IMR-90 (cell line): ENCODE measurements at places on chromosomes 13 and 19. TPM values are rescaled to one million over a fixed set of nuclear protein-coding genes. Genes with fewer than 3 reads are reported as not detected.

- no peak for DNase-seq
Observed at GRCh38 chr19:30739394-30739793, 367.2 kb downstream of the ZNF536 start.

- DNase-seq: no peak
Observed at GRCh38 chr13:35131471-35131870, 189.4 kb downstream of the NBEA start.

GRCh38 chr13:81714513-81714912 lies 1373.6 kb upstream of the SPRY2 start:
- no peak for DNase-seq

GRCh38 chr19:38168637-38169036 lies 55.4 kb downstream of the DPF1 start:
- DNase-seq: no peak

DNA sequence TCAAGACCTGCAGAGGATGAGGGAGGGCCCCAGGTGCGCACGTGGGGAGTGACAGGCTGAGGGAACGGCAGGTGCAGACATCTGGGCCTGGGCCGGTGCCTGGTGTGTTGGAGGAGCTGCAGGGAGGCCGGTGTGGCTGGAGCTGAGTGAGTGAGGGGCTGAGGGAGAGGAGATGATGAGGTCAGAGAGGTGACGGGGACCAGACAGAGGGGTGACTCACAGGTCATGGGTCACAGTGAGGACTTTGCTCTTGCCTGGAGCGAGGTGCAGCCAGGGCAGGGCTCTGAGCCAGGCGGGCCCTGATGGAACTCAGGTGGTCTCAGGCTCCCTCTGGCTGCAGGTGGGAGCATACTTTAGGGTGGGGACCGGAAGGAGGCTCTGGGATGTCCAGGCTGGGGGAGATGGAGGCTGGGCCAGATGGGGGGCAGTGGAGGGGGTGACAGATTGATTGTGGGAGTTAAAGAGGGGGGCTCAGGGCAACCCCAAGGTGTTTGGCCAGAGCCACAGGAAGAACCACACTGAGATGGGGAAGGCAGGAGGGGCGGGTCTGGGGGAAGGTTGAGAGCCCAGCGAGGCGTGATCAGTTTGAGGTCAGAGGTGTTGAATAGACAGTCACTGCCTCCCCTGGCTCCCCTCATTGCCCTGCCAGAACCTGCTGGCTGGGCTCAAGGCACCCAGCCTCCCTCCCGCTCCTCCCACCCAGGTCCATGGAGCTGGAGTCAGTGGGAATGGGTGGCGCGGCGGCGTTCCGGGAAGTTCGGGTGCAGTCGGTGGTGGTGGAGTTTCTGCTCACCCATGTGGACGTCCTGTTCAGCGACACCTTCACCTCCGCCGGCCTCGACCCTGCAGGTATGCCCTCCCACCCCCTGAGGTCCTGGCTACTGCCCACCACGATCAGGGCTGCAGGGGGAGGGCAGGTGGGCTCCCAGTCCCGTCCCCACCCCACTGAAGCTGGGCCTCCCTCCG lies 8.4 kb downstream of the ARHGAP33 start:
- no peak for DNase-seq

GRCh38 chr19:6801485-6802086 lies 29.1 kb downstream of the VAV1 start:
- DNase-seq: no peak

NLRP9 gene
- not detected in 2 replicates for total RNA-seq
